Daoy (cell line): ENCODE measurements at places on chromosomes 5 and 9. TPM values are rescaled to one million over a fixed set of nuclear protein-coding genes. Genes with fewer than 3 reads are reported as not detected.

DNA sequence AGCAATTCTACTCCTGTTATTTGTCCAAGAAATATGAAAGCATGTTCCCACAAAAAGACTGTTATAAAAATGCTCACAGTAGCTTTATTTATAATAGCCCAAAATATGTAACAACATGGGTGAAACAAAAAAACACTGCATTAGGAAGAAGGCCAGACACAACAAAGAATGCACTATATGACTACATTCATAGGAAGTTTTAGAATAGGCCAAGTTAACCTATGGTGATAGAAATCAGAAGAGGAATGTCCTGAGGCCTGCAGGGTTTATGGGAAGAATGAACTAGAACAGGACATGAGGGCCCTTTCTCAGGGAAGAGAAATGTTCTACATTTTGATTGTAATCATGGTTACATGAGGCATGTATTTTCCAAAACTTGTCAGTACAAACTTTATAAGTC, 24.7 kb upstream of the TAS2R1 start:
- DNase-seq = no peak

DNA sequence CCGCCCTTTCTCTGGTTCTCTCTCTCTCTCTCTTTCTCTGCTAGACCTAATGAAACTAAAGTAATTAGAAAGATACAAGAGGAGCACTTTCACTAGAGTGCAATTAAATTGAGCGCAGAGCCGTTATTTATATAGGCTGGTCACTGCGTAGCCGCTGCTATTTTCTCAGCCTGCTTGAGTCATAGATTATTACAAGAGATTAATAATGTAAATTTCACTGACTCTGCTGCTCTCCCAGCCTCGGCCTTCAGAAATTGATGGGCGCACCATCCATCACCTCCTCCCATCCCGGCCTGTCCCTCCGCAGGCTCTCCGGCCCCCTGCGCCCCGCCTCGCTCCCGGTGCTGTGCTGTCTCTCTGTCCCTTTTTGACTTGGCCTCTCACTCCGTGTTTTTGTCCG, 268.0 kb upstream of the MVB12B start:
- no peak for DNase-seq

Gene TMEM171
- 1.5 and 4.6 TPM in 2 replicates for total RNA-seq

Gene ACTL7B
- total RNA-seq = not detected in 2 replicates

DNA sequence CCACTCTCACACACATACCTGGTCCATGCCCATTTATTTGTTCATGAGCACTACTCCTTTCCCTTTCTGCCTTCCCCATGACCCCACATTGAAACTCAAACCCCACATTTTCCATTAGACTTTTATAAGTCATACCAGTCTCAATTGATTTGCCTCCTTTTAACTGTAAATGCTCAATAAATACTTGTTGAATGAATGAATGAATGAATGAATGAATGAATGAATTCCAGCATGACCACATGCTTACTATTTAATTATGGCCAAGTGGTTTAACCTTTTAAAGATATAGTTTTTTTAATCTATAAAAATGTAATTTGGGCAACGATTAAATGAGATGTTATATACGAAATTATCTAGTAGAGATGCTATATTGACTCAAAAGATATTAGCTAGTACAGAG, 54.1 kb upstream of the GRAMD2B start:
- DNase-seq = no peak

Gene TAF11L5
- not detected in 2 replicates for total RNA-seq

DNA sequence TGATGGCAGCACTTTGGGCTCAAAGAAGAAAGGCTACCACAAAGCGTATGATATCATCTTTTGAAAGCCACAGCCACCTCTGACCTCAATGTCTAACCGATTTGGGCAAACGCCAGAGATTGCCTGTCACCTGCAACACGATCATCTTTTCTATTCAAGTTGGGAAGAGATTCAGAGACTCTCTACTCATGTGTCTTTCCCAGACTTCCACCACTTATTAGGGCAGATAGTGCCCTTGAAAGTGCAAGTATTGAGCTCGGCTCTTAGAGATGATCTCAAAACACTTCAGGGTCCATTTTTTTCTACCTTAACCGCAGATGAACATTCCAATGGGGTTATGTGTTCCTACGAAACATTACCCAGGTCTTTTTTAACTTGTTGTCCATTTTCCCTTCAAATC, 213.7 kb downstream of the DRD1 start:
- DNase-seq = peak; percentile 68

DNA sequence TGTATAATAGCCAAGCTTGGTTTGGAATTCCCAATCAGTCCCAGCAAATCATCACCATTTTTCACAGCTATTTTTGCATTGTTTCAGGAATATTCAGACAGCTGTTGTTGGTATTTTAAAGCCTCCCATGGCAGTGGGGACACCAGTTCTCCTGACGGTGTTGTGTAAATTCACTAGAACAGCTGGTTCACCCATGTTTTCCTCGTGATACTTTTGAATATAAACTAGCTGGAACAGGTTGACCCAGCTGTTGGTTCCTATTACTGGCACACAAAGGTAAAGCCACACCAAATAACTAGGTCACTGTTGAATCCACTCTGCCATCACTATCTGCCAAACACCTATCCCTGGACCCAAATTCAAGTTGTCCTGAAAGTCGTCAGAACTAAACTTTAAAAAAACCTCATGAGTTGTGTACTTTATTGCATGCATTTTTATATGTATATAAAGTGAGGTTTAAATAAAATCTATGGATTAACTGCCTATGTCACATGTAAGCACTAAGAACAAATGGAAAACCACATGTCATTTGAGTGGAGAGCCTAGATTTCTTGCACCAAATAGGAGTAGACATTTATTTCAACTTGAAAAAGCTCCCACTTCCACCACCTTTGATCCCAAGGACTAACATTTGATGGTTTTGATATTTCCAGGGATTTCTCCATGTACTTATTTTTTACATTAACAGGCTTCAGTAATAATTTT, 121.9 kb upstream of the PIK3R1 start:
- DNase-seq = no peak

Gene CDC20B
- not detected in 2 replicates for total RNA-seq

DNA sequence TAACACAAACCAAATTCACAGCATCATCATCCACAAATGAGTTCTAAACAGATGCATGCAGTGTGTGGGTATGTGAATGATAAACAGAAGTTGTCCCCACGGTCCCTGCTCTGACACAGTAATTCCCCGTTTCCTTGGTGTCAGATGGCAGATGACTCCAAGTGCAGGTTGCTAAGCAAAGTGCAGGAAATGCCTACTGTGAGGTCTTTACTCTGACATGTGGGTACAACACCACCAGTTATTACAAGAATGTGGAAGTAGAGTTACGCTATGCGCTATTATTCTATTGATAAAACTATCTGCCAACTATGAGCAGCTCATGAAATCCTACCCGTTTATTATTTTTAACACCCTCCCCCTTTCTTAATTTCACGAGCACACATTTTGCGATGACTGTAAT, 448.9 kb downstream of the BNC2 start:
- DNase-seq = peak; percentile 42

DNA sequence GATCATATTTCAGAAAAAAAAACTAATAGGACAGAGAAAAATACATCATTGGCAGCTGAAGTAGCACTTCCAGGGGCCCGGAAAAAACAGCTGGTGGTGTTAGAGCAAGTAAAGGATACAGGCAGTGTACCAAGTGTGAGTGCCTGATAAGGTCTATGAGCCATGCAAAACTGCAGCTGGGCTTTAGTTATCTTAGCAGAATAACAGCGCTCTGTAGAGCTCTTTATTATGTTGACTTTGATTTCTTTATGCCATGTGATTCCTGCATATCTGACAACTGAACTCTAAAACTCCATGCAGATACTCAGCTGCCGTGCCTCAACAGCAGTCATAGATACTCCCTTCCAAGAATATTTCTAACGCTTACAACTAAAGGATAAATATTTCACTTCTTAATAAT, 119.5 kb downstream of the CAAP1 start:
- no peak for DNase-seq

- peak; percentile 68 for DNase-seq
Observed at GRCh38 chr5:8906303-8906967, 639.4 kb downstream of the SEMA5A start.

GRCh38 chr9:32991897-32992594, 9.4 kb downstream of the APTX start:
- DNase-seq = no peak

Gene ZDHHC11
- total RNA-seq = 2.1 and 3.6 TPM in 2 replicates

- DNase-seq = no peak
Observed at GRCh38 chr5:52807723-52808122, 20.0 kb downstream of the ITGA1 start.

- DNase-seq = no peak
Observed at GRCh38 chr9:10045598-10045997, 567.2 kb downstream of the PTPRD start.

GRCh38 chr5:159337016-159337955, 7.0 kb upstream of the IL12B start:
- DNase-seq = peak; percentile 72

GRCh38 chr5:54254482-54255198, 55.7 kb downstream of the ARL15 start:
- DNase-seq = peak; percentile 21

GRCh38 chr5:39370555-39371366, 6.5 kb upstream of the C9 start:
- DNase-seq = no peak

Gene SARDH
- total RNA-seq = 0.45 and 1.2 TPM in 2 replicates

DNA sequence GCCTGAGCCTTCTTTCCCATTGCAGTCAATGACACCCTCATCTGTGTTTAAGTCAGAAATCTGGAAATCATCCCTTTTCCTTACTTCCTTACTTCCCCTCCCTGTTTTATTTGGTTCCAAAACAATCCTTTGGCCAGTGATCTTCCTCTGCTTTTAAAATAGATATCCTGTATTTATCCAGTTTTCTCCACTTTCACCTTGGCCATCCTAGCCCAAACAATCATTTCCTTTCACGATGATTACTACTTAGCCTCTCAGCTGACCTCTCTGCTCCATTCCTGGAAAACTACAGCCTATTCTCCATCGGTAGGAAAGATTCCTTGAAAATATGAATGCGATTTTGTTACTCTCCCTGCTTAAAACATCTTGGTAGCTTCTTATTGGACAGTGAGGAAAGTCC, 565.4 kb downstream of the TLR4 start:
- DNase-seq = no peak

DNA sequence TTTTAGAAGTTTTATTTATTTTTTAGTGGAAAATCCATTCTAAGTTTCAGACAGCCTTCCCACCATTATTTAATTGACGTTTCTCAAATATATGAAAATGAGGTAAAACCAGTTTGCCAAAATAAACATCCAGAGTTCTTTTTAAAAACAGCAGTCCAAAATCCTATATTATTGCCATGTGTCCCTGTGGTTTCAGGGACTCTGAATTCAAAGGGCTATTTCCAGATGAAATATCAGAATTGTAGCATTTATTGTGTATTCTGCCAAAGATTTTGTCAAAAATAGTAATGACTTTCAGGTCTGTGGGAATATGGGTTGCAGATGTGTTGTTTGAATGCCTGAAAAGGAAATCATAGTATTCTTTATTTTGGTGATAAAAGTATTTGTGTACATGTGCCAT, 41.6 kb downstream of the XRCC4 start:
- no peak for DNase-seq

DNA sequence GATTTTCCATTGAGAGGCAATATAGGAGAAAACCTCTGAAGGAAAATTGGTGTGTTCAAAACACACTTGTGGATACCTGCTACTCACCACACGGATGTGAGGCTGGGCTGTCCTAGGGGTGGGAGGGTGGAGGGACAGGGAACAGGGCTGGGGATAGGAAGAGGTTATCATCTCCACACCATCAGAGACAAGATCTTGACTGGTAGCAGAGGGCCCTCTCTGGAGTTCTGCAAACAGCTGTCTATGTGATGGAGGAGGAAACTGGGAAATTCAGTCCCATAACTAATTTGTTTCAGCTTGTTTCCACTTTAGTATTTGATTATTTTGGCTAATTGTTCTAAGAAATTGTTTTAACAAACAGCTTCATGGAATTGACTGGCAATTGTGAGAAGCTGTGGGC, 91.6 kb upstream of the FSTL4 start:
- no peak for DNase-seq

- DNase-seq = peak; percentile 58
Observed at GRCh38 chr9:89593727-89594427, 10.9 kb upstream of the GADD45G start.

DNA sequence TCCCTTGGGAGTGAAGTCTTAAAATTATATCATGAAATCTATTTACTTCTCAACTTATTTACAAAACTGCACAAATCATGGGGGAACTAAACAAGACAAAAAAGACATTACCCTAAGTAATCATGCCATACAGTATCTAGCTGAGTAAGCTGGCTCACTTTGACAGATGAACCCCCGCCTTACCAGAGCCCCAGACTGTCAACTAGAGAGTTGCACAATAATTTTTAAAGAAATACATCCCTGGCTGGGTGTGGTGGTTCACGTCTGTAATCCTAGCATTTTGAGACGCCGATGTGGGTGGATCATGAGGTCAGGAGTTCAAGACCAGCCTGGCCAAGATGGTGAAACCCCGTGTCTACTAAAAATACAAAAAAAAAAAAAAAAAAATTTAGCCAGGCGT, 62.3 kb downstream of the LPAR1 start:
- no peak for DNase-seq

Gene IRGM
- total RNA-seq = 0.51 TPM in 1 of 2 replicates, not detected in the other

- no peak for DNase-seq
Observed at GRCh38 chr9:96188571-96188970, 113.4 kb downstream of the HSD17B3 start.

DNA sequence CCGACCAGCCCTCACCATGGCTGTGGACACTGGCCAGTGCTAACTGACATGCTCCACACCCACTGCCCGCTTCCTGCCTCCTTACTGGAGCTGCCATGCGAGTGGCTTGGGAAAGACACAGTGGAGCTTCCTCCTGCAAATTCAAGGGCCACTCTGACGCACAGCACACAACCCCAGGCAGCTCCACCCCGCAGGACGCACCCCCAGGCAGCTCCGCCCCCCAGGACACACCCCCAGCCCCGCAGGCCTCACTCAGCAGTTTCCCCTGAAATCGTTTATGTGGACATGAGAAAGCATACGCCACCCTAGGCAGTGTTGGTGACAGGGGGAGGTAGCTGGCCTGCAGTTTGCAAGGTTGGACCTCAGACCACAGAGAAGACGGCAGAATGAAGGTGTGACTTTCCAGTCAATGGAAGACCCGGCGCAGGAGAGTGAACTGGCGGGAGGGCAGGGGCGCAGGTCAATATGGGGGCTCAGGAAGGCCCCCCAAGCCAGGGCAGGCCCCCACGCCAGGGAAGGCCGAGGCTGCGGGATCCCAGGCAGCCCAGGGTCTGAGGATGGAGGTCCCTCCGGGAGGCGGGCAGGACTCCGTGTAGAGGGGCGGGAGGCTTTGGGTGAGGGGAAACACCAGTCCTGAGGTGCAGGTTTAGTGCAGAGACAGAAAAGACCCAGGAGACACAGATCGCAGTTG, 21.6 kb downstream of the LPCAT1 start:
- DNase-seq = peak; percentile 46

Gene NCS1
- total RNA-seq = 40.7 and 49.6 TPM in 2 replicates

Gene PRRT1B
- total RNA-seq = not detected in 2 replicates

Gene CD274
- total RNA-seq = 17.0 and 21.1 TPM in 2 replicates

DNA sequence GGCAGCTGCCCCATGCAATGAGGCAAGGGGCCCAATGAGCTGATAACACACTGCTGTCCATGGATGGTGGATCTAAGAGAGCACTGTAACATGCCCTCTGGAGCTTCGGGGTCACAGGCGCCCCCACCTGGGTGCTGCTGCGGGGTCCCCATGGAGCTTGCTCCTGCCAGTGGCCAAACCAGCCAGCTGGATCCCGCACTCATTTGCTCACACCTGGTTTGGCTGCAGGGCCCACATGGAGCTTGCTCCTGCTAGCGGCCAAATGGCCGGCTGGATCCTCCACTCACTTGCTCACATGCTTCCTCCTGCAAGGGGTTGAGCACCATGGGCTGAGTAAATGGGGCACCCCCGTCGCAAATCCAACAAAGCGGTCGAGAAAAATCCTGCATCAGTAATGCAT, 68.3 kb upstream of the ARL15 start:
- no peak for DNase-seq

GRCh38 chr9:127022913-127023660, 99.3 kb downstream of the ANGPTL2 start:
- no peak for DNase-seq
